Posterior cingulate gyrus (tissue), 11 donors: ENCODE measurements at places on chromosomes 3 and 15.

DNA sequence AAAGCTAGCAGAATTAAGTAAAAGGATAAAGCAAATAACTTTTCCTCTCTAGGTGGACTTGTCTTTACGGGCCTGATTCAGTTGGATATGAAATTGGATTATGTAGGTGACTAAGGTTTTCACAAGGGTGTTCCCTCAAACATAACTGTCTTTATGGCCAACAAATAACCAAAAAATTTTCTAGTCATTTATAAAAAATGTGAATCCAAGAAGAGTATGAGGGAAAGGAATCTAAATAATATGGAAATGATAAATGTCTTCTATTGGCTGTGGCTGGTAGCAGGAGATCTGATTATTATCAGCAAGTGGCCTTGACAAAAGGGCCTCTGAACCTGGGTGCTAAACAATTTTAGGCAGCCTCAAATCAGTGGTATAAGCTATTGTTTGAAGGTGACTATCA lies 594.0 kb upstream of the UBE2E2 start:
- no peak for DNase-seq

DNA sequence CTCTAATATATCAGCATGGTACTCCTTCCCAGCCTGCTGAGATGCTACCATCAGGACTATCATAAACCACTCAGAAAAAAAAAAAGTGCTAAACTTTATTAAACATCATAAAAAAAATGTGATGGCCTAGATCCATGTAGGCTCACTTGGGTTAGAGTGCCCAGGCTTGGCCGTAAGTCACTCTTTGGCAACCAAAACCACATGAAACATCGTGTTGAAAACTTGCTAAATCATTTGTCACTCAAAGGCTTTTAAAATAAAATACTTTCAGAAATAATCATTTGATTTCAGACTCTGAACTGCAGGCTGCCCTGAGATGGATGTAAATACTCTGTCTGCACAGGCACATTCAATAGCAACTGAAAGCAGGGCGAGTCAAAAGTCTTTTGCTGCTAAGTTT lies 78.4 kb upstream of the WNT5A start:
- DNase-seq, result no peak

DNA sequence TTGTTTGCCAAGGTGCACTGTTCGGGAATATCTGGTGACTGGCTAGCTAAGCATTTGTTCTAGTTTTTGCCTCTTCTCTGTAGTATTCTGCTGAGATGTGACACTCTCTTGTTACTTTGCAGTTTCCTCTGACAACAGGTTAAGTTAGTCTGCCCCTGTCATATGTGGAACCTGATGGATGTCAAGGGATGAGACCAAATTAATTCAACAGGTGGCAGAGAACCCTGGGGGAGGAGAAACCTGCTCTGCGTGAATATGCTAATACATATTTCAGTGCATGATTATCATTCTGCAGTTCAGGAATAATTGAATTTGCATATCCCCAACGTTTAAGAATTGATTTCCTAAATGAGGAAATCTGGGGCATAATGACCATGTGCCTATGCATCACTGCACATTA lies 777.3 kb downstream of the PDCD6IP start:
- no peak for DNase-seq

- DNase-seq, result no peak
Measured at GRCh38 chr15:76310475-76311099, 682 bp downstream of the ETFA start.

- DNase-seq, result peak; percentile 48
Measured at GRCh38 chr3:188906236-188906635, 265.5 kb upstream of the TPRG1 start.

DNA sequence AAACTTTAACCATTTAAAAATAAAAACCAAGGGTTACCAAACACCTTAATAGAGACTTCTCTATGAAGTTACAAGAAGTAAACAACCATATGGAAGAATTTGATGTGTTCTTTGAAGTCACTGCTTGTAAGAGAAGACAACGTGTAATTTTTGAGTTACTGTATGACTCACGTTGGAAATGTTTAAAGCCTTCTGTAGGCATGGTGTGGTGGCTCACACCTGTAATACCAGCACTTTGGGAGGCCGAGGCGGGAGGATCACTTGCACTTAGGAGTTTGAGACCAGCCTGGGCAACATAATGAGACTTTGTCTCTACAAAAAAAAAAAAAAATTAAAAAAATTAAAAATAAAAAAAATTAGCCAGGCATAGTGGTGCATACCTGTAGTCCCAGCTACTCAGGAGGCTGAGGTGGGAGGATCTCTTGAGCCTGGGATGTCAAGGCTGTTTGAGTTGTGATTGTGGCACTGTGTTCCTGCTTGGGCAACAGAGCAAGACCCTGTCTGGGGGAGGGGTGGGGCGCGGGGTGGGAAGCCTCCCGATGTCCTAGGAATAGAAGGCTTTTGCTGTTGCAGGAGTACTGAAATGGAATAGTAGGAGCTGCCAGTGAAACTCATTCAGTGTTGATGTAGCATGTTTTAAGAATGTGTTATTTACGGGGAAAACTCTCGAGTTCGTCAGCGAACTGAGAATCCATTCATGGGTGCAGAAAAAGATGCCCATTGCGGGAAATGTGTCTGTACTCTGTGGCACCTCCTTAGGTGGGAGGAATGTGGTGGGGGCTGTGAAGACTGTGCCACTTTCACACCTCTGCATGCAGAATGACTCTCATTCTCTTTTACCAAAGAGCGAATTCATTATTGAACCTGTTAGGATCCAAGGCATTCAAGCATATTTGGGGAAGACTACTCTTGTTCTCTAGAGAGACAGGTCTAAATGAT lies 134.2 kb downstream of the FNDC3B start:
- DNase-seq, result no peak

- DNase-seq, result peak; percentile 98
Measured at GRCh38 chr15:49155110-49155833, at the start of gene COPS2. COPS2 (minus strand) TSS chr15:49155599; CDS start chr15:49155578, 21 bp downstream.

- DNase-seq, result no peak
Measured at GRCh38 chr3:94162700-94163099, 99.8 kb downstream of the NSUN3 start.

DNA sequence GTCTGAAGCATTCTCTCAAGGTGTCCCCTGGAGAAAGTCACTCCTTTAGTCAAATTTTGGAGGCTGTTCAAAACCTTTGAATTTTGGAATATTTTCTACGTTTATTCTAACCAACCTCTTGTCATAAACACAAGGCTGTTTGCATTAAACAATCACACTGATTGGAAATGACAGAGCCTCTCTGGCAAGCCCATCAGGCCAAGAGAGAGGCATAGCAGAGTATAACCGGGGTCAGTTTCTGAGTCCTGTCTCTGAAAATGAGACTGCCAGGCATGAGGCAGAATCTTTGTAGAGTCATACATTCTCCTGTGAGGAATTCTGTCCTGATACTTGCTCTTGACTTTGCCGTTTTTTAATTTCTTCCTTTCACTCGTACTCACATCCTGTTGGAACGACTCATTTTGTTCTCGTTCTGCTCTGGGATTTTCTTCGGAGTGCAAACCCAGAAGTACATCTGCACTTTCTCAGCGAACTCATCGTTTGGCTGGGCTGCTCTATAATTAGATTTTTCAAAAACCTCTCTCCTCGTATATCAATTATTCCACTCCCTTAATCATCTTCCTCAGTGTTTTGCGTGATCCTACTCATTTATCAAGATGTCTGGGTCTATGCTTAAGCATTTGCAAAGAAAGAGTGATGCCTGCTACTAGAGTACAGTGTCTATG lies 114.2 kb downstream of the AGBL1 start:
- no peak for DNase-seq

DNA sequence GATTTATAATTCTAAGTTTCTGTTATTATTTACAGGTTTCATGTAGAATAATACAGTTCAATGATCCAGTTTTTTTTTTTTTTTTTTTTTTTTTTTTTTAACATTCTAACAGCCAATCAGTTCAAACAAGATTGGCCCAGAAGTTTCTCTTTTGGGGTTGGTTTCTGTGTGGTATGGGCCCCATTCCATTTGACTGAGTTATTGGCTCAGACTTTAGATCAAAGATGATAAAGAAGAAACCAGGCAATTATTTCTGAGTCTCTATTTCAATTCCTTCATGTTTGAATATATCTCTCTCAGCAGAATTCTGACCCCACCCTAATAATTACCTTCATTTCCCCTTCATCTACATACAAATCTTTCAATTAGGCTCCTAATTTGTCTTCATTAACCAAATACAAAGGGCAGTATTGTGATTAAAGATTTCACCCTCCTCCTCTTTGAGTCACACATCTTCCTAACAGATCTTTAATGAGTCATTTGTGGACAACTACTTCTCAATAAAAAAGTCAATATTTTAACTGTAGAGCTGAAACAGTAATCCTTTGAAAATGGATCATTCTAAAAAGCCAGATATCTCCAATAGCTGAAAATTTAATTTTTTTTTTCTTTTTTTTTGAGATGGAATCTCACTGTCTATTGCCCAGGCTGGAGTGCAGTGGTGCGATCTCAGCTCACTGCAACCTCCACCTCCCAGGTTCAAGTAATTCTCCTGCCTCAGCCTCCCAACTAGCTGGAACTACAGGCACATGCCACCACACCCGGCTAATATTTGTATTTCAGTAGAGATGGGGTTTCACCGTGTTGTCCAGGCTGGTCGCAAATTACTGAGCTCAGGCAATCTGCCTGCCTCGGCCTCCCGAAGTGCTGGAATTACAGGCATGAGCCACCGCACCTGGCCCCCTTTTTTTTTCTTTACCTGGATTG lies 878.8 kb downstream of the NAALADL2 start:
- DNase-seq, result no peak

- DNase-seq, result no peak
Measured at GRCh38 chr15:57147621-57148020, 228.7 kb upstream of the CGNL1 start.

DNA sequence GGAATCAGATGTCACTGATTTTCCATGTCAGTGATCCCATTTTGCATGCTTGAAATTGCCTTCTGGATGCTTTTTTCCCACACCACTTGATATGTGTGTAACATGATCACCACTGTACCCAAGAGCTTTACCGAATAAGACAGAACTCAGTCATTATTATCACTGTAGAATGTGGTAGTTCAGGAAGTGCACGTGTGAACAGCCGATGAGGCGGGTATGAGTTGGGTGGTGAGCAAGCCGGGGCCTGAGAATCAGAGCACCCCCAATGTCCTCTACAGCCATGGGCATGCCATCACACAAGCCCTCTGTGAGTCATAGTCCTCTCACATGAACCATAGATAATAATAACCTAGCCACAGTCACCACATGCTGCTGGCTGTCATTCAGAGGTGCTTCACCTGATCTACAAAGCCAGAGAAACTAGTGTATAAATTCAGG lies 470.8 kb downstream of the SOX2 start:
- DNase-seq, result no peak

DNA sequence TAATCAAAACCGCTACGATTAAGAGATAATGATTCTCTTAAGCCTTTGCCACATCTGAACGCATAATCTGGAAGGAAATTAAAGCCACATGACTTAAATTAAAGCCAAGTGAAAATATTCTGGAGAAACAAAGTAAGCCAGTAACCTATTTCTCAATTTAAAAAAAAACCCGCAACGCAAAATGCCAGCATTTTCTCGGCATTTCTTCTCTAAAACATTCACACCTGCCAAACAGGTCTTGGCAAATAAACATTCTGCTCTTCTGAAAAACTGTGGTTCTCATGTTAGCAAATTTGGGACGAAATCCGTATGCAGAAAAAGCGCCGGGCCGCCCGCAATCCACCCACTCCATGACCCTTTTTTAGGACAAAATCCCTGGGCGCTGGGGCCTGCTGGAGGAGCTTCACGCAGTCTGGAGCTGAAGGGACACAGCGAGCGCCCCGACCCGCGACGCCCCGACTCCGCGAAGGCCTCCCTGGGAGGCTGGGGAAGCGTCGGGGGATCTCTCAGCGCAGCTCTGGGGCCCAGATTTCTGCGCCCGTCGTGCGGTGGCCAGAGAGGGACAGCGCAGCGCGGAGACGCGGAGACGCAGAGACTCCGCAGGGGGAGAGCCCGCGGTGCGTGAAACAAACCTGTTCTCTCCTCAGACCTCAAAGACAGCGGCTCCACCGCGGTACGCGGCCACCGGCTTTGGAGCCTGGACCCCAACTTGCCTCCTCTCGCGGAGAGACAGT lies 471 bp downstream of the NKIRAS1 start:
- no peak for DNase-seq

- DNase-seq, result no peak
Measured at GRCh38 chr3:57011022-57011421, 49.4 kb upstream of the SPATA12 start.

DNA sequence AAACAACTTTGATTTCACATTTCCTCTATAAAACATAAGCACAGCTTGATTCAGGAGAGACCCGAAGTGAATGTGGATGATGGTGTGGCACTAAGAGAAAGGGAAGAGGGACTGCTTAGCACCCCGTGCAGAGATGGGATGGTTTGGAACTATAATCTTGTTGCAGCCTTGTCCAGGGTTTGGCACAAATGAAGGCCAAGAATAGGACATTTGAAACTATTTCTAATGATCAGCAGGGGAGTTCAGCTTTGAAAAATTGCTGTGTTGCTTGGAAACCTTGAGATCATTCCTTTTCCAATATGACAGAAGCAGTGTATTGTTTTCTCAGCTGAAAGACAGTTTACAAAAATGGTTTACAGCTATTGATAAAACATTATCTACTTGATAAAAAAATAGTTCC lies 49.7 kb downstream of the ASB7 start:
- no peak for DNase-seq

DNA sequence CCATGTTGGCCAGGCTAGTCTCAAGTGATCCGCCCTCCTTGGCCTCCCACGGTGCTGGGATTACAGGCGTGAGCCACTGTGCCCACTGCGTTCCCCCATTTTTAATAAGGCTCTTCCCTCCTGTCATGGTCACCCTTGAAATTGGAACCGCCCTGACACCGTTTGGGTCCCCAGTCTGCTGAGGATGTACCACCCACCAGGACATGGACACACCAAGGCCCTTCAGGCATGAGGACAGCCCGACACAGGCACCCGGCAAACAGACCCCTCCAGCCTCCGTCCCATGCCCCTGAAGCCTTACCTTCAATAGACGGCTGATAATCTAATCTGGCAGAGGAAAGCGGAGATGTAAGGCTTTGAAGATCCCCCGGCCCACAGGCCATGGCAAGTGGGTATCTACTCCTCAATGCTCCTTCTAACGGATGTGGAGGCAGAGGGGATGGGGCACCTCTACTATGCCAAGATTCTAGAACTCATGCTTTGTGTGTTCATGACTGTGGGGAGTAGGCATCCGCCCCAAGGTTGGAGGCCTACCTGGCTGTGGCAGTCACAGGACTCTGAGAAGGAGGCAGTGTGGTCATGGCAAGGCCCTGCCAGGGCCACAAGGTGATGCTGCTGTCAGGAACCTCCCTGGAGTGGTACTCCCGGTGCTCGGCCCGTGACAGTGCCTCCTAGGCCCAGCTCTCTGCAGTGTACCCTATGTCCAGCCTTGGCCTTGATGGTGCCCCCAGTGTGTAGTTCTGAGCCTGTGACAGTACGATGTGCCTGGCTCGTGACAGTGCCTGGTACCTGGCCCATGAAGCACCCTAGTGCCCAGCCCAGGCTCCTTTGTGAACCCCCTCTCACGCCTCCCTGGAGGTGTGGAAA lies 18.6 kb upstream of the PRSS50 start:
- DNase-seq, result no peak
